ENCODE measurements at places on chromosomes 2 and 18.

- DNase-seq = no peak
These were observed 12.6 kb upstream of the PKDCC start for GRCh38 chr2:42035241-42035640.

- DNase-seq = no peak
These were observed 250.7 kb upstream of the SMAD7 start for GRCh38 chr18:49201464-49201863.

DNA sequence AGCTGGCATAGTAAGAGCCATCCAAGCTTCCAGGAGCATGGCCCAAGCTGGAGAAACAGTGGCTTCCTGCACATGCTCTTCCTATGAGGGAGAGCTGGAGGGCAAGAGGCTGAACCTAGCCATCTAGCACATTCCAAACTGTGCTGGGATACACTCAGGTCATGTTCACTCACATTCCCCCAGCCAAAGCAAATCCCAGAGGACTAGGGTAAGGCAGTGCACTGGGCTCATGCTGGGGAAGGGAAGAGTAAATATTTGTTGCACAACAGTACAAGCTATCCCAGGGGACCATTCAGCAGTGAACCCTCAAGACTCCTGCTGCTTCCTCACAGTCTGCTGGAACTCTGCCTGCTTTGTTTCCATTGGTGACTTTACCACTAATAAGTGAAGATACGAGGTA is 20.7 kb upstream of the GYPC start:
- no peak for DNase-seq

DNA sequence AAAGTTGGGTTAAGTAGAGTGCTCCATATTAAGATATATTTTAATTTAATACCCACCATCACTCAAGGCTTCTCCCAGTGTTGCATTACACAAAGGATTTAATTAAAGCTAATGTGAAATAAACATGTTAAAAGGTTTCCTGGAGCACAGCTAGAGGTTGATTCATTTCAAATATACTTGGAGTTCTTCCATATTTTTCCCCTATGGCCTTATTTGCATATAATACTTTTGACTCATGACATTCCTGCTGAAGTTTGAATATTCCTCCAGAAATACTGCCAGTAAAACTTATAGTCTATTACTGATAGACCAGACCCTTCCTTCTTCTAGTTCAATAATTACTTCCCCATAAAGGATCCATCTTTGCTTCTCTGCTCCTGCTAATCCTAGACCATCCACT is 227.5 kb downstream of the GULP1 start:
- no peak for DNase-seq

DNA sequence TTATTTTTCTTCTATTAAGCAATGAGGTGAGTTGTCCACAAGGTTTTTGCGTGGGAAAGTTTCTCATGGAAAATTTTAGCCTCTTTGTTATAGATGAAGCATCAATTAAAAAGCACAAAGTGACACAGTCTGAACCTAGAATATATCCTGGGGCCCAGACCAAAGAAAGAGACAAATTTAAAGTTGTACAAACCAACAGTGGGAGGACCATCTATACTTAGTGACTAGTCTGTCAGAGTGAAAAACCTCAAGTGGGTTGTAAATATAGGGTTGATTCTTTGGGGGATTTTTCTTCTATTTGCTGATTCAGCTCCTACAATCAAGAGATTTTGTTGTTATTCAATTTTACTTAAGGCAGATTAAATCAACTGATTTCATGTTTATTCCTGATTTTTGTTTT is 256.2 kb downstream of the SATB2 start:
- no peak for DNase-seq

DNA sequence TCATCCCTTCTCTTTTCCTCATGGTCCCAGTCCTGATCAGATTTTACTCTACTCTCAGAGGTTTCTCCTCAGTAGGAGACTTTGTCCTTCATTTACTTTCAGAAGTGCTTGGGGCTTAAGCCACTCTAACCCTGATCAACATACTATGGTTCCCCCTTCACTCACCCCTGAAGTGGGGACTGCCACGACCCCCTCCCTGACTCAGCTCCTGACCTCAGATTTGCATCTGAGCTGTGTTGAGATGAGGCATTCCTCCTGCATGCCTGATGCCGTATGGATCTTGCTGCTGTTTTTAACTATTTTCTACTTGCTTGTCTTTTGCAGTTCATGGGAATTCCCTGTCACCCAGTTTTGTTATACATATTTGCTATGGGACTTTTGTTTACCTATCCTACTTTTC is 306.7 kb upstream of the CHST9 start:
- DNase-seq = no peak

- no peak for DNase-seq
These were observed 96.8 kb upstream of the CDC42EP3 start for GRCh38 chr2:37767959-37768925.

DNA sequence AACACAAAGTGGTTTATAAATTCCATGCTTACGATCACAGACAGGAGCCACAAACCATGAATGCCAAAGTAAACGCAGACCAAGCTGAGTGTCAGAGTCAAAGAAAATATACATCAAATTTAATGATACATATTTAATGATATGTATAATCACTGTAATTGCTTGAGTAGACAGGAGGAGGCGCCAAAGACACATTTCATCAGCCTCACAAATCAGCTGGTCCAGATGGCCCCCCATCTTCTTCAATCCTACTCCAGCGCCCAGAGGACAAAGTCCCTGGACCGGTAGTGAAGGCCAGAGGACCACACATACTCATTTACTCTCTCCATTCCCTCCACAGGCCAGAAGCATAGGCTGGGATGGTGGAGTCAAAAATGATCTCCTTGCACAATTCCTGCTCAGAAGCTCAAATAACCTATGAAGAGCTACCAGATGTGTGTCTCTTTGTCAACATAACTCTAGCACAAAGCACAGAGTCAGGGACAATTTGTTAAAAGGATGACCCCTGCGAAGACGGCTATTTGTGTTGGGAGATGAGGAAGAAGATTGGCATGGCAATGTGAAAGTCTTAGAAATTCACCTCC is 149.3 kb upstream of the PGAP1 start:
- no peak for DNase-seq

DNA sequence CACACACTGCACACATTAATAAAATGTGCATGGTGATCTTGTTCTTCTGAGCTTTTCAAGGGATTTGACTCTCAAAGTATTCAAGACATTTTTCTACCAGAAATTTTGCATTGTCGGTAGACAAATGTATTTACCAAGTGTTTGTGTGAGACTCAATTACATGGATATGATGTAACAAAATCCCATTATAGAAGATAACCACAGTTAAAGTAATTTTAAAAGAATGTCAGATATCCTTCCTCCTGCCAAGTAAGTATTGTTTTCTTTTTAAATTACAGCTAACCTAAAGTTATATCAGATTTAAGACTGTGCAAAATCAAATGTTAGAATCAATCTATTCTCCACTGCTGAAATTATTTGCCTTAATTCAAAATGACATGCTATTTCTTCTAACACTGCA is 1344.5 kb upstream of the CHAC2 start:
- DNase-seq = no peak

- DNase-seq = no peak
These were observed 726.8 kb upstream of the GCFC2 start for GRCh38 chr2:76437564-76437963.

DNA sequence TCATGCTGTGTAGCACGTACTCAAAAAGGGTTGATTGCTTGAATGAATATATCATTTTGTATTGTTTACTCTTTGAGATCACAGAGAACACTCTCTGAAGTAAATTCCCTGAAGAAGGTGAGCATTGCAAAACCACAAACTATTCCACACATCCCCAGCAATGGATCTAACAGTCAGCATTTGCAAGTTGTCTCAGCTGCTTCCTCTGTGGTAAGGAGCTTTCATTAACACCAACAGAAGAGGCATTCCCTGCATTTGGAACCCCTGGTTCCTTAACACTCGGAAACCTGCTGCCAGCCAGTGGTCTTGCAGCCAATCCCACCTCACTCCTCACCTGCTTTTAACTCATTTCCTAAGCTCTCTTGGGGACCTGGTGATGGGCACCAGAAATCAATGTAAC is 108.4 kb downstream of the IRS1 start:
- no peak for DNase-seq

- no peak for DNase-seq
These were observed 398.0 kb upstream of the DCC start for GRCh38 chr18:51941999-51942398.

DNA sequence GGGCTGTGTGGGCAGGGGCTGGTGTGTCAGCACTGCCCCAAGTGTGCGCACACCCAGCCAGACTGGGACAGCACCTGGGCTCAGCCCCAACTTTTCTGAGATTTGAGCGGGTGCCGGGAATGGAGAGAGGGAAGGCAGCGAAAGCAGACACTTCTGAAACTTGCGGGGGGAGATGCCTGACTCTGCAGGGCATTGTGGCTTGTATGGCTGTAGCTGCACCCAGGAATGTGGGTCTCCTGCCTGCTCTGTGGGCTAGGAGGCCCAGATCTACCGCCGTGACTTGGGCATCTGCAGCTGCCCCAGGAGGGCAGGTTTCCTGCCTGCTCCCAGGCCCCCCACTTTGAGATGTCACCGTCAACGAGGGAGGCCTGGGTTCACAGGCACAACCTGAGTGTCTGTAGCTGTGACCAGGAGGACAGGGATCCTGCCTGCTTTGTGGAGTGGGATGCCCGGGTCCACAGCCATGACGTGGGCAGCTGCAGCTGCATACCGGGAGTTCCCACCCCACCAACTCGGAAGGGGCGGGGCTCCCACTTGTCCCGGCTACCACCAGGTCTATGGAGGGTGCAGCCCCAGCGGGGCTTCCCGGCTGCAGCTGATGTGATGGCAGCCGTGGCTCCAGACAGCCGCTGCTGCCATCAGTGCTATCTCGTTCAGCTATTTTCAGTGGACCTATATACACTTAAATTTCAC is 95.3 kb downstream of the DOK6 start:
- no peak for DNase-seq

DNA sequence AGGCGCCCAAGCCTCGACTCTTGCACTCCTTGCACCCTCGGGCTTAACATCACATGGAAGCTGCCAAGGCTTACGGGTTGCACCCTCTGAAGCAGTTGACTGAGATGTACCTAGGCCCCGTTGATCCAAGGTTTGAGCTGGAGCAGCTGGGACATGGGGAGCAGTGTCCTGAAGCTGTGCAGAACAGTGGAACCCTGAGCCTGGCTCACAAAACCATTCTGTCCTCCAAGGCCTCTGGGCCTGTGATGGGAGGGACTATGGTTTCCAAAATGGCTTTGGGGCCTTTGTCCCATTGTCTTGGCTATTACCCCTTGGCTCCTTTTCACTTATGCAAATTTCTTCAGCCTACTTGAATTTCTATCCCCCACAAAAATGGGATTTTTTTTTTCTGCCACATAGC is 454.0 kb downstream of the PIK3C3 start:
- no peak for DNase-seq

- no peak for DNase-seq
These were observed 826.3 kb upstream of the CDH2 start for GRCh38 chr18:29003194-29003593.

GRCh38 chr2:165474619-165475276 is 5.2 kb downstream of the CSRNP3 start:
- no peak for DNase-seq

DNA sequence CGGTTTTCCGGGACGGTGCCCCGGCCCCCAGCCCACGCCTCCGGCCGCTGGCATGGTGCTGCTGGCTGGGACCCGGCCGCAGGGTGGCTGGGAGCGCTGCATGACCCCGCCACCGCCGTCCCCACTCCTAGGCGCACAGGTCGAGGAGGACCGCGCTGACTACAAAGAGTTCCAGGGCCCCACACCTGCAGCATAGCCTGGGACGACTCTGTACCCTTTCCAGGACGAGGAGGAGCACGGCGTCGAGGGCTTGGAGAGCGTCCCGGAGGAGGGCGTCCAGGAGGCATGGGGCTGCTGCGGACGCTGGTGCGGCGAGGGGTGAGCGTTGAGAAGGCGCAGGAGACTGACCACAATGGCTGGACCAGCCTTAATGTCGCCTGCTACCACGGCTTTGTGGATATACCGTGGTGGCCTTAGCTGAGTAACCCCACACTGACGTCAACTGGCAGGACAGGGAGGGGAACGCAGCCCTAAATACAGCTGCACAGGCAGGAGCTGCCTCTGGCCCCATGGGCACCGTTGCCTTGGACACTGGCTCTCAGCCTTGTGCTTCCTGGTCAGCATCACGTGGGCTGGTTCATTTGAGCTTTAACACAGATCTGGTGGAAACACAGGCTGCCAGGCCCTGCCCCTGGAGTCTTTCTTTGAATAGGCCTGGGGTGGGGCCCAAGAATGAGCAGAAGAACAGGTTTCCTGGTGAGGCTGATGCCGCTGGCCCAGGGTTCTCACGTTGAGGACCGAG is 40.9 kb upstream of the TRIM43B start:
- no peak for DNase-seq

GRCh38 chr2:192286093-192286701 is 91.5 kb upstream of the TMEFF2 start:
- DNase-seq = no peak

- no peak for DNase-seq
These were observed 338.0 kb downstream of the BCL11A start for GRCh38 chr2:60215386-60215901.

GRCh38 chr2:38720613-38721241 is 30.4 kb downstream of the SRSF7 start:
- no peak for DNase-seq

DNA sequence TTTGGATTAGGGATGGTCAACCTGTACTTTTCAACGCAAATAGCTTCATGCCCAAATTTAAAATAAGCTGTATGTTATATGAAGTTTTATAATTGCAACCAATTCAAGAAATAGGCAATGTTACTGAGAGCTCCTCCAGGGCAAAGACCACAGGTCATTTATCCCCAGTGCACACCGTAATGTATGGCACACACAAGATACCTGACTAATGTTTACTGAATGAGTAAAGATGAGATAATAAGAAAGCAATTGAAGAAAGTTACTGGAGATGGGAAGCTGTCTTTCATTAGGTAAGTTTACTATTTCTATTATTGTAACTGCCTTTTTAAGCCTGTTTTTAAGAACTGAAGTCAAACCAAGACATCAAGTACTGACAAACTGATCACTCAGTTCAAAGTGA is 184.5 kb upstream of the VRK2 start:
- no peak for DNase-seq

DNA sequence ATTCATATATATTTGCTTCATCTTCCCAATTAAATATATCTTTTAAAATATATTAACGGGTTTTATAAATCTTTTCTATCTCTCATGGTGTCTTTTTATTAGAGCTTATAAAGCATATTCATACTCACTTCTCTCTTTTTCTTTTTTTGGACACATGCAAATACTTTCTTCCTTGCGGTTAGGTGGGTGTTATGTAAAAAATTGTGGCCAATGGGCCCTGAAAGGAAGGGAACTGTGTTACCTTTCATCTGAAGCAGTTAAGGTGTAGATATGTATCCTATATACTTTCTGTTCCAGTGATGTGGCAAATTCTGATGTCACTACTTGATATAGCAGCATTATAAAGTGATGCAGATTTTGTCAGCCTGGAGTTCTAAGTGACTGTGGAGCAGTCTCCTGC is 714.5 kb downstream of the PLCL1 start:
- no peak for DNase-seq

- no peak for DNase-seq
These were observed 210.8 kb downstream of the HNMT start for GRCh38 chr2:138175066-138175465.

GRCh38 chr2:132747046-132747445 is 77.0 kb upstream of the LYPD1 start:
- no peak for DNase-seq

- DNase-seq = no peak
These were observed 254.9 kb downstream of the ZNF521 start for GRCh38 chr18:25097057-25097456.

GRCh38 chr2:236215761-236216333 is 47.7 kb upstream of the GBX2 start:
- DNase-seq = no peak

- no peak for DNase-seq
These were observed 3.2 kb upstream of the DYTN start for GRCh38 chr2:206721256-206721920.

Data from CD8-positive, alpha-beta memory T cell (primary cell).